Stimulated activated CD4-positive, alpha-beta T cell treated with anti-CD3 and anti-CD28 coated beads, TNF-alpha, amount 100 ng/mL, for 1 hour (primary cell): ENCODE measurements at places on chromosomes 2 and 18.

DNA sequence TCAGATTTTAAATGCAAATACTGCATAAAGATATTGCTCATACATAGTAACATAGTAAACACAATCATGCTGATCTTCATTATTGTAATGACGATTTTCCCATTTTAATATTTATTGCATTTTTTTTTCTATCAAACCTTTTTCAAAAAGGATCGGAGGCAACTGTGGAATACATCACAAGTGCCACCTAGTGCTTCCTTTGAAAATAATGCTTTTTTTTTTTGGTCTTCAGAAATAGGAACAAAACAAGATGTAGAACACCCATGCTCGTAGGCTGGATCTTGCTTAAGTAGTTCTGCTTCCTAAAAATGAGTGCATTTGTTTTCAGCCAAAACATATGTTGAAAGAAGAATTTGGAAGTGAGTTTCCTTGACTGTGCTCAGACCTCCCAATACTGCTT lies 35.7 kb upstream of the GPR155 start:
- no peak for DNase-seq

DNA sequence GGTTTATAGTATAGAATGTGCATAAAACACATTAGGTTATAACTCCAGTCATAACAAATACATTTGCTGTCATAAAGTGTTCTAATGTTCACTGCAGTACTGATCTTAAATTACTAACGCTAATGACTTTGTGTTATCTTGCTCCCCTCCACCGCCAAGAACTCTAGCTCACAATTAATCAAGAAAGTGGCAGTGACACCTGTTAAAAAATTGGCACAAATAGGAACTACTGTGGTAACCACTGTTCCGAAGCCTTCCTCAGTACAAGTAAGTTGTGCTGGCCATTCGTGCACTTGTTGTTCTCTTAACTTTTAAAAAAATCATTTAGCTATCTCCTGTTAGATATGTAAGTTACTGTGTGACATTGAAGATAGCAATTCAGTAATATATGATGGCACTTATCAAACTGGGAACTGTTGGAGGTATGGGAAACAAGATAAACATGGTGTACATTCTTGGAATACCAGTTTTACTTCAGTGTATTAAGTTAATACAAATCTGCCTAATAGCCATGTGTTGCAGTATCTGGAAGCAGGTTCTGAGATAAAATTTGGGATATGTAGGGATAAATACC lies 41.2 kb downstream of the TAF4B start:
- DNase-seq = no peak

GRCh38 chr2:1743396-1744150 lies 742 bp downstream of the PXDN start:
- no peak for DNase-seq

- no peak for DNase-seq
These were observed 44.3 kb downstream of the AQP4 start for GRCh38 chr18:26821181-26821580.

- DNase-seq = no peak
These were observed 43.1 kb downstream of the HS6ST1 start for GRCh38 chr2:128275498-128276045.

- DNase-seq = no peak
These were observed 89.5 kb downstream of the NBAS start for GRCh38 chr2:15471606-15472005.

GRCh38 chr2:24461685-24462084 lies 29.4 kb upstream of the NCOA1 start:
- DNase-seq = no peak

- no peak for DNase-seq
These were observed 81.5 kb downstream of the CYRIA start for GRCh38 chr2:16584084-16584483.

DNA sequence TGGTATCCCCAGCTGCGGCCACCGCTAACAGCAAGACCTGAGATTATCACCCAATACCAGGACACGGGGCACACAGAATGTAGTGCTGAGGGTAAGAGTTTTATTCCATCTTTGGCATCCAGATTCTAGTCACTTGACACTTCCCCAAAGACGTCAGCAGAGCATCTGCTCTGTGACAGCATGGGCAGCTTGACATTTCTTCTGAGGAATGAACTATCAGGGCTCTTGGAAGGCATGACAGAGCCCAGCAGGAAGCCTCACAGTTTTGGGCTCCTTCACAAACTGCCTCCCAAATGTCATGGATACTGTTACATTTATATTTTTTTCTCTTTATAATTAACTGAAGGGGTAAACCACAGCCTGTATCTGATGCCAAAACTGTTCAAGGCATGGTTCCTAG lies 1010.7 kb downstream of the TDRD15 start:
- no peak for DNase-seq

GRCh38 chr18:74251297-74252038 lies 40.3 kb downstream of the CYB5A start:
- no peak for DNase-seq

DNA sequence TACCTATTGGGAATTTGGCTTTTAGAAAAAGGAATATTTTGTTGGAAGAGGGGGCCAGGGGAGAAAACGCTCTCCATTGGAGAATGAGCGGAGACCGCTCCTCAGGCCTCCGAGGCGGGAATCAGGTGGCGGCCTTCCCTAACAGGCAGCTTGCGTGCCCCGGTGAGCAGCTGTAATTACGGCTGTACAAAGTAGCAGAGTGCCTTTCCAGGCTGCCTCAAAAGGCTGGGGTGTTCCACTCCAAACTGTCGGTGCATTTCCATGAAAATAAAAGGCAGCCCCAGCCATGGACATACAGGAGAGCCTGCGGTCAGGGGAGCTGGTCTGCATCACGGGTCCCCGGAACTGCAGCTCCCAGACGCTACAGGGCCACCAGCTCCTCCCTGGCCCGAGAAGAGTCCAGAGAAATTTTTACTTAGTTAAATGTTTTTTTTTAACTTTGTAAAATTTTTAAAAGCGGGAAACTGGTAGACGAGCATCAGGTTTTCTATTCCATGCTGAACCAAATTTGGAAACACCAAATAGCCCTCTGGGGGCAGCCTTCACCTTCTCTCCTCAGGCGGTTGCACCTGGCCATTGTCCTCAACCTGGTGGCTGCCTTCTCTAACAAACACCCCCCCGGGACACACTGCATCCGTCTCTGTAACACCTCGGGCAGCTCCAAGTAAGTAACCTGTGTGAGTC lies 209.3 kb upstream of the SALL3 start:
- DNase-seq = no peak

DNA sequence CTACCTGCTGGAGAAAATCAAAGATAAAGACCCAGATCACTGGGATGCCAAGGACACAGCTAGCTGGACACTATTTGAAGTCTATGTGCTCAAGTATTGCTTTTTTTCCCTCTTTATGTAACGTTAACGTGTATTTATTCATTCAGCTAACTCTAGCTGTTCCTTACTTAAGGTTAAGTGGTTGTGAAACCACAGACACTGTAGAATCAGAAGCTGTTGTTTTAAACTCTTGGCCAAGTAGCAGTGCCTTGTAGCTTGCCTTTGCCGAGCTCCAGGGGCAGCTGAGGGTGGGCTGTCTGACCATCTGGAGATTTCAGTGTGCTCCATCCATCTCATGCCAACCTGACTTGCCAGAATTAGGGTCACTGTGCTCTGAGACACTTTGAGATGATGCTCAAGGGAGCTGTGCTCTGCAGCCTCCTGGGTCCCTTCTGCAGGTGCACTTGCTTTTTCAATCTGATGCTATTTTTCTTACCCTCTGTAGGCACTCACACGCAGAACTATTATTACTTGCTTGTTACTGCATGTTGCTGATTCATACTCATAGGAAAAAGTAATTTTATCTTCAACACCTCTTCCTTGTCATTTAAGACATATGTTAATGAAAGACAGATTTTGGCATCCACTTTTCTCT lies 116.2 kb downstream of the METTL8 start:
- no peak for DNase-seq

DNA sequence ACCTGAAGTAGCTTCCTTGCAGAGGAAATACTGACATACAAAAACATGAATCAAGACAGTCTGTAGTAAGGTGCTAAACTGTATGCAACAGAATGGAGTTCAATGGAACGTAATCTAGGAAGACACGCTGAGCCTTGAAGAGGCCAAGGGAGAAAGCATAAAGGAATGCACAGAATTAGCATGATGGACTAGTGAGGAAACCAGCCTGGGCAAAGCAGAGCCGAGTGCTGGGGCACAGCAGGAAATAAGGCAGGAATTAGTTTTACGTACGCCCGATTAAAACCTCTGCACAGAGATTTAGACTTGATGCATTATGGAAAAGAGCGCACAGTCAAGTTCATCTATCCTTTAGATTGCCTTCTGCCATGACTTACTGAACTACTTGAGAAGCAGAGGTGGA lies 200.3 kb downstream of the DLGAP1 start:
- no peak for DNase-seq

GRCh38 chr2:10460366-10460796 lies 12.3 kb upstream of the ODC1 start:
- DNase-seq = no peak
